ENCODE measurements at places on chromosomes 12 and 14. TPM values are rescaled to one million over a fixed set of nuclear protein-coding genes. Genes with fewer than 3 reads are reported as not detected.

Gene UNC119B
- 39.2 TPM for total RNA-seq

- no peak for DNase-seq
Observed at GRCh38 chr14:55381040-55381439, 30.6 kb downstream of the ATG14 start.

Gene MYH6
- total RNA-seq: 0.50 TPM

Gene CATSPERB
- 2.0 TPM for total RNA-seq

- DNase-seq: no peak
Observed at GRCh38 chr14:88556581-88556980, 1.8 kb upstream of the PTPN21 start.

Gene APOF
- total RNA-seq: not detected

- no peak for DNase-seq
Observed at GRCh38 chr12:115354007-115354890, 670.3 kb upstream of the TBX3 start.

Gene SFSWAP
- 46.3 TPM for total RNA-seq

Gene HCAR1
- 7.4 TPM for total RNA-seq

- DNase-seq: no peak
Observed at GRCh38 chr14:95497561-95498011, 18.9 kb downstream of the SYNE3 start.

Gene C12orf42
- total RNA-seq: not detected

- no peak for DNase-seq
Observed at GRCh38 chr12:122909442-122910288, 13.7 kb upstream of the VPS37B start.

DNA sequence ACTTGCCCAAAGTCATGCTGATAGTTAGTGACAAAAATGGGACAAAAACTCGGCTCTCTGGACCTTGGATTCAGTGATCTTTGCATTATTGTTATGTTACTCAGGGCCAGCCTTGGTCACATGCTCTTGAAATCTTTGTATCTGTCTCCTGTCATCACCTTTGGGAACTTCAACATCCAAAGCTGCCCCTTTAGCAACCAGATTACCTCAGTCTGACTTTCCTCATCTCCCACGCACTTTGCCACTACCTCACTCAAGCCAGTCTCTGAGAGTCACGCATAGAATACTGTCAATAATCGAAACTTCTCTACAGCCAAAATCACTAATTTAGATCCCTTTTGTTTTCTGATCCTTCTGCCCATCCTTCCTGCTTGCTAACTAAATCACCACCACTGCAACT, 90.8 kb upstream of the DAAM1 start:
- no peak for DNase-seq

- DNase-seq: no peak
Observed at GRCh38 chr12:42221726-42222125, 16.3 kb downstream of the YAF2 start.

- no peak for DNase-seq
Observed at GRCh38 chr12:83083616-83084015, 396.9 kb downstream of the TMTC2 start.

GRCh38 chr12:75823475-75823874, 208.1 kb downstream of the PHLDA1 start:
- DNase-seq: no peak

Gene OR10G2
- total RNA-seq: not detected

DNA sequence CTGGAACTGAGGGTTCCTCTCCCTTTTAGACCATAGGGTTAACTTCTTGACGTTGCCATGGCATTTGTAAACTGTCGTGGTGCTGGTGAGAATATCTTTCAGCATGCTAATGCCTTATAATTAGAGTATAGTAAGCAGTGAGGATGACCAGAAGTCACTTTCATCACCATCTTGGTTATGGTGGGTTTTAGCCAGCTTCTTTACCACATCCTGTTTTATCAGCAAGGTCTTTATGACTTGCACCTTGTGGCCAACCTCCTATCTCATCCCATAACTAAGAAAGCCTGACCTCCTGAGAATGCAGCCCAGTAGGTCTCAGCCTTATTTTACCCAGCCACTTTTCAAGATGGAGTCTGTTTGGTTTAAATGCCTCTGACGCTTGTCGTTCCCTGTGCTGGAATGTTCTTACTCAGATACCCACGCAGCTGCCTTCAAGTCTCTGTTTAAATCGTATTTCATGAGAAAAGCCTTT, 44.2 kb downstream of the BBS10 start:
- DNase-seq: no peak

DNA sequence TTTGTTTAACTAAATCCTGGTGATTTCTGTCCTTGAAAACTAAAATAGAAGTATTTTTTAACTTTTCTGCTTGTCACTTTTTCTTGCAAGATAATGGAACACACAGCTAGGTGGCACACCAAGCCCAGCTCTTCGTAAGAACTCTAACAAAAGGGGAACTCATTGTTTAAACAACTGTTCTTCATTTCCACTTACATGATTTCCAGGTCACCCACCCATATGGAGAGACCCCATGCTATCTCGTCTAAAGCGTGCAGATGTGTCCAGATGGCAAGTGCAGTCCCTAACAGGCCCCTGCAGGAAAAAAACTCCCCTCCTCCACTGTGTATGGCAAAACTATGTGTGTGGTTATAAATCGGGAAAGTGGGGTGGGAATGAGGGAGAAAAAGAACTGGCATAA, 43.3 kb upstream of the NT5DC3 start:
- DNase-seq: no peak

DNA sequence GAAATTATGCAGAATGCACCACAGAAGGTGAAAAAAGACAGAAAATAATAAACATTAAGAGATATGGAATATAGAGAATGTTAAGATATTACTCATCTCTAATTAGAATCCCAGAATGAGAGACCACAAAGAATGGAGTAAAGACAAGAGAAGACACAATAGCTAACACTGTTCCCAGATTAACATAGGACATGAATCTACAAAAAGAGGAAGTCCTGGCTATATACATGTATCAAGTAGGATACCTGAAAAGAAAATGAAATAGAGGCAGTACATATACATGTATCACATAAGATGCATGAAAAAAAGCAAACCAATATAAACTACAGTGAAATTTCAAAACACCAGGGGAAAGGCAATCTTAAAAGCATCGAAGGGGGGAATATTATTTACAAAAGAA, 5.6 kb upstream of the EPS8 start:
- DNase-seq: no peak

Gene GPD1
- 9.0 TPM for total RNA-seq

DNA sequence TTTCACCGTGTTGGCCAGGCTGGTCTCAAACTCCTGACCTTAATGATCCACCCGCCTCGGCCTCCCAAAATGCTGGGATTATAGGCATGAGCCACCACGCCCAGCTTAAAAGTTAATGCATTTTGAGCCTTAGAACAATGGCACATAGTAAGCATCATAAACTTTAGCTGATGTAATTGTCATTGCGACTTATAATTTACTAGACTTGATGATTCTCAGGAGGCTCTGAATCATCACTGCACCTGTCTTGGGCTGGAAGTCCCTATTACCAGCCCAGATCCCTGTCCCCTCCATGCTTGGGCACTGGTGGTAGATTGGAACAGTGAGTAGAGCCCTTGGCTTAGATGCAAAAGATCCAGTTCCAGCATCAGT, 26.1 kb downstream of the KMT5A start:
- no peak for DNase-seq

GRCh38 chr14:80477388-80478160, 266.3 kb upstream of the DIO2 start:
- DNase-seq: no peak

Gene IL22
- not detected for total RNA-seq

- no peak for DNase-seq
Observed at GRCh38 chr12:5428332-5429221, 3.3 kb upstream of the NTF3 start.

Gene TBX5
- 10.7 TPM for total RNA-seq

GRCh38 chr12:42056130-42056529, 88.5 kb downstream of the GXYLT1 start:
- no peak for DNase-seq

DNA sequence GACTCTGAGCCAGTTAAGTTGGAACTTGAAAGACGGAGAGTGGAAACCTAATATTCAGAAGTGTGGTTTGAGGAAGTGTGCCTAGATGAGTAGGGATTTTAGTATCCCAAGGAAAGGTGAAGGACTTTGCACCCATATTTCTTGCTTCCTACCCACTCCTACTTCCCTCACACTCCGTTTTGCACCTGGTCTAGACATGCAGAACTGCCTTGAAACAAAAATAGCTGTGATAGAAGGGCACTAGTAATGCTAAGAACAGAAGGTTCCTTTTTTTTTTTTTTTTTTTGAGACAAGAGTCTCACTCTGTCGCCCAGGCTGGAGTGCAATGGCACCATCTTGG, 732 bp upstream of the ARF3 start:
- DNase-seq: no peak

Gene IAPP
- 10.0 TPM for total RNA-seq

- no peak for DNase-seq
Observed at GRCh38 chr12:65878540-65878939, 54.3 kb downstream of the HMGA2 start.

Gene ADAM21
- total RNA-seq: not detected

Gene CBX5
- 227 TPM for total RNA-seq

Gene INHBC
- not detected for total RNA-seq

- no peak for DNase-seq
Observed at GRCh38 chr14:34755215-34755614, 40.8 kb upstream of the CFL2 start.

Gene MYO1H
- 0.79 TPM for total RNA-seq

GRCh38 chr12:25256826-25257225, 6.1 kb upstream of the KRAS start:
- no peak for DNase-seq

Gene RD3L
- not detected for total RNA-seq

GRCh38 chr14:104237651-104238423, 99.5 kb downstream of the KIF26A start:
- peak; percentile 44 for DNase-seq

GRCh38 chr12:66900616-66901015, 221.7 kb upstream of the GRIP1 start:
- no peak for DNase-seq
